Urothelium cell line (cell line): ENCODE measurements at places on chromosomes 2 and 18.

DNA sequence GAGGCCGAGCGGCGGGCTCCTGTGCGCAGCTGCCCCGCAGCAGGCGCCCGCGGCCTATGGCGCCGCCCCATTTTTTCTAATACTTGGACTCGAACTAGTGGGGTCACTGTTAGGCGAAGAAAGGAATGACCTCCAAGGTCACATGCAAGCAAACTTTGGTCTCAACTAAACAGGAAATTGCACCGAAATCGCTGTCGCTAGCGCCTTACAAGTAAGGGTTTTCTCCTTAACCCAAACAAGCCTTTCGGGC is 339 bp downstream of the ACAA2 start:
- peak; percentile 16 for DNase-seq

DNA sequence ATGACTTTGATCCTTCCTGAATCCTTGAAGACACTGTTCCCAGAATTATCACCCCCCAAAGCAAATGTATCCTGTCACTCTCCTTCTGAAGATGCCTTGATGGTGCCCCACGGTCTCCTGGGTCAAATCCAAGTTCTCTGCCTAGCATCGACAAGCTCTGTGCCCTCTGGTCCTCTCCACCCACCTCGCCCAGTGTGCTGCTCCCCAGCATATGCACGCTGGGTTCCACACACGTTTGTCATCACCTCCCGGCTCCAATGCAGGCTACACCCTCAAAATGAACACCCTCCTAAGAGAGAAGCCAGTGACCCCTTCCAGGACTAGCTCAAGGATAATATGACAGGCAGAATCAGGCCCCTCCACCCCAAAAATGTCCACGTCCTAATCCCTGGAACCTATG is 39.5 kb upstream of the CREG2 start:
- DNase-seq, result no peak

- no peak for DNase-seq
Measured at GRCh38 chr2:217878915-217879590, 123.7 kb downstream of the TNS1 start.

GRCh38 chr2:201246280-201246679 is 14.1 kb upstream of the CASP8 start:
- DNase-seq, result no peak

GRCh38 chr2:86225581-86225980 is 26.3 kb downstream of the MRPL35 start:
- DNase-seq, result no peak

DNA sequence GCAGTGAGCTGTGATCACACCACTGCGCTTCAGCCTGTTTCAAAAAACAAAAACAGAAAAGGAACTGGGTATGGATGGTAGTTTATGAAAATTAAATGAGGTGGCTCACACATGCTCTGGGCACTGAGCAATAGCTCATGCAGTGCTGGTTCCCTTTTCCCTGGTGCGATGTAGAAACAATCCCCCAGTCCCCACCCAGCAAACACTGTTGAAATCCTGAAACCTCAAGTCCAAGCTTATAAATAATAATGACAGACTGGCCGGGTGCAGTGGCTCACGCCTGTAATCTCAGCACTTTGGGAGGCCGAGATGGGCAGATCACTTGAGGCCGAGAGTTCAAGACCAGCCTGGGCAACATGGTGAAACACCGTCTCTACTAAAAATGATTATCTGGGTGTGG is 55.4 kb upstream of the SMAD2 start:
- DNase-seq, result no peak

DNA sequence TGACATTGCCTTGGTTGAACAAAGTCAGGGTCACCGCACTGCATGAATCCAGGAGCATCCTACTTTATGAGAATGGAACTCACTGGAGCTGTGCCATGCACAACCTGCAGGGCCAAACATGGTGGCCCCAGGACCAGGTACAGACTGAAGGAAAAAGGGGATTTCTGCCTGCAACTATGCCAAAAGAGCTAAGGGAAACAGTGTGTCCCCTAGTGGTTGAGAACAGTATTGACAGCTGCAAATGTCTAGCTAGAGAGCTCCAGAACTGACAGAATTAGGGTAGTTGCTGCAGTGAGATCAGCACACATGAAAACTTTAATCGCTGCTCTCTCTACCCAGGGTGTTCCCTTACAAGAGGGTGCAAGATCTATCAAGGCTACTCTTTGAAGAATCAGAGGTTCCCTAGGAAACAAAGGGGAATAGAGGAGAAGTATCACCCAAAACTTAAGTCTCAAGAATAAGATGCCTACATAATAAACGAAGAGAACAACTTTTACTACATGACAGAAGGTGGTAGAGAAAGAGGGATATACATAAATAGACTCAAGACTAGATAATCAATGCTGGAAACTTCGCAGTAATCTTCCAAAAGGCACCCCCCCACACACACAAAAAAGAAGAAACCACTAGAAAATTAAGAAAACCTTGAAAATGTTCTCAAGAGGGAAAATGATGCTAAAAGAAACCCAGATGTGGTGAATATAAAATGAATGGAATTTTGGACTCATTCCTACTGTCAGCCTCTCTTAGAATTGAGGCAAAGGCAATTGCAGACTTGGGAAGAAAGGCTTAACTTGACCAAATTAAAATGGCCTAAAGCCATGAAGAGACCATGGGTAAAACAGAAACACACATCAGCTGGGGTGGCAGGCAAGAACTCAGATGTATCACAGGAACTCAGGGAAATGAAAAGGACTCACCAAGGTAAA is 43.6 kb upstream of the IHH start:
- DNase-seq, result peak; percentile 61

- DNase-seq, result no peak
Measured at GRCh38 chr2:160940271-160940670, 220.0 kb upstream of the TANK start.

- no peak for DNase-seq
Measured at GRCh38 chr2:68900496-68901198, 29.4 kb upstream of the BMP10 start.

- DNase-seq, result no peak
Measured at GRCh38 chr2:141501752-141502151, 629.1 kb downstream of the LRP1B start.

DNA sequence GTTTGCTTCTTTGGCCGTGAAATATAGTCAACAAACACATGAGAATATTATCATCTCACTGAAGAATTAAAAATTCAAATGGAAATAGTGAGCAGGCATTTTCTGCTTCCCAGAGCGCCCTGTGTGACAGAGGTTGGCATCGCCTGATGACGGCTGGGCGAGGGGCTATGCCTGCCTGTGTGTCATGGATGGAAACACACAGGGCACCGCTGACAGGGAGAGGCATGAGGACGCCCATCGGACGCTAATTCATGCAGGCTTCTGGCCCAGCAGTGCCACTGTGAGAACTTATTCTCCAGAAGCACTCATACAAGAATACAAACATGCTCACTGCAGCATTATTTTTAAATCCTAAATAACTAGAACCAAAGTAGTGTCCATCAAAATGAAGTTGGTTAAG is 61.4 kb upstream of the OTOS start:
- no peak for DNase-seq

DNA sequence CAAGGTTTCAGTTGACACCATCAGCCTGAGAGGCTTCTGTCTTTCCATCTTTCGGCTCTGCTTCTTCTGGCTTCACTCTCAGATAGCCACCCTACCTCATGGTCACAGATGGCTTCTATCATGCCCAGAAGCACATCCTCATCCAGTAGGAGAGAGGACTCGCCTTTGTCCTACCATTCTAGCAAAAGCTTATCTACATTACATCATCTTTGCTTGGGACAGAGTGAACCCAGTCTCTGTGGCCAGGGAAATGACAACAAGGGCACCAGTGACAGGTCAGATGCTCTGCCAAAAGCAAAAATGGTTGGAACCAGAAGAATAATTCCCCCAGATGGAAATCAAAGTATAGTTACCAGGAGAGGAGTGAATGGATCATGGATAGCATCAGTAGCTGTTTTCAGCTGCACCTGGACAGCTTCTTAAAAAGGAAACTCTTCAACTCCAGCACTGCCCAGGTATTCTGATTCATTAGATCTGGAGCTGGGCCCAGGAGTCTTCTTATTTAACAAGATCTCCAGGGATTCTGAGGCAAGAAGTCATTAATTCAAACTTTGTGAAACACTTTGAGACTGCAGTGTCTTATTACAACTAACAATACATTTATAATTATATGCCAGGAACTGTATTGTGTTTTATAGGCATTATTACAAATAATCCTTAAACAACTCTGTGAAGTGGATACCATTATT is 257.7 kb upstream of the UBE2E3 start:
- DNase-seq, result no peak

- DNase-seq, result no peak
Measured at GRCh38 chr2:1804865-1805264, 60.5 kb upstream of the PXDN start.

GRCh38 chr2:99959261-99960014 is 183.0 kb downstream of the AFF3 start:
- DNase-seq, result no peak
